ENCODE measurements at places on chromosomes 7 and 10.

GRCh38 chr10:47254611-47255010 lies 45.4 kb upstream of the GDF10 start:
- DNase-seq: no peak

DNA sequence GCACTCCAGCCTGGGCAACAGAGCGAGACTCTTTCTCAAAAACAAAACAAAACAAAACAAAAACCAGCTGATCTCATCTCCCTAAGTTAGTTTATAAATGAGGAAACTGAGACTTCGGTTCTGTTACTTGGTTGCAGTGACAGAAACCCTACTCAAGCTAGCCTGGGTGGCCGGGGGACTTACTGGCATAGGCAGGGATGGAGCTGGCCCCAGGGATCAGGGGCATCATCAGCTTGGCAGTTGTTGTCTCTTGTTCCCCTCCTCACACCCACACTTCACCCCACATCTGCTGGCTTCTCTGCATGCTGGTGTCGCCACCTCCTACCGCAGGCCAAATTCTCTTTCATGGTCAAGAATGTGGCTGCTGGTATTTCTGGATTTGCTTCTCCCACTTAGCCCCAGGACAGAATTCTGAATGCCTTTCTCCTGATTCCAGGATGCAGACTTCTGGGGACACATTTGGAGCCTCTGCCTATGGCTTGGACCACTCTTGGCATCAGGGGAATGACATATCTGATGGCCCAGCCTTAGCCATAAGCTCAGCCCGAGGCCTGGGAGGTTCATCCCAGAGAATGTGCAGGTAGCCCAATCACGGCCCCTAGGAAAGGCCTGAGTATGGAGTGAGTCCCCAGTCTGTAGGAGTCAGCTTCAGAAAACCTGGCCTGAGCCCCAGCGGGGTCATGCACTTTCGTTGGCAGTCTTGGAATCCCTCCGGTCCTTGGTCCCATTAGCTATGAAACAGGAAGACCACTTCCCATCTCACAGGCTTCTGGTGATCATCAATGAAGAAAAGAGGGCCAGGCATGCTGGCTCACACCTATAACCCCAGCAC lies 41.6 kb upstream of the CTBP2 start:
- no peak for DNase-seq

- no peak for DNase-seq
Observed at GRCh38 chr10:94183666-94184264, 179.0 kb downstream of the NOC3L start.

- DNase-seq: no peak
Observed at GRCh38 chr10:131180086-131180485, 131.4 kb downstream of the TCERG1L start.

- DNase-seq: no peak
Observed at GRCh38 chr7:888081-889024, 12.0 kb downstream of the GET4 start.

- no peak for DNase-seq
Observed at GRCh38 chr7:24336461-24336860, 52.5 kb downstream of the NPY start.

DNA sequence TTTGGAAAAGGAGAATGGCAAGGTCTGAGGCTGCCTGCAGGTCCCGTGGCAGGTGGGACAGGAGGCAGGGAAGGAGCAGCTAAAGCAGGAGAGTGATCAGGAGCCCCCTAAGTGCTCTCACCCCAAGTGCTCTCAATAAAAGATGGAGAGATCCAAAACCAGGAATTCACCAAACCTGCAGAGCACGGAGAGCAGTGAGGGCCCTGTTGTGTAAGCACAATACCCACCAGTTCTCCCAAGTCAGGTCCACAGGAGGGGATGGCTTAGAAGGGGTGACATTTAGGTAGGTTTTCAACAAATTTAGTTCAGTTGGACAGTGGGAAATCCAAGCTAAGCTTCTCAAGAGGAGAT lies 40.8 kb downstream of the GNA12 start:
- no peak for DNase-seq

DNA sequence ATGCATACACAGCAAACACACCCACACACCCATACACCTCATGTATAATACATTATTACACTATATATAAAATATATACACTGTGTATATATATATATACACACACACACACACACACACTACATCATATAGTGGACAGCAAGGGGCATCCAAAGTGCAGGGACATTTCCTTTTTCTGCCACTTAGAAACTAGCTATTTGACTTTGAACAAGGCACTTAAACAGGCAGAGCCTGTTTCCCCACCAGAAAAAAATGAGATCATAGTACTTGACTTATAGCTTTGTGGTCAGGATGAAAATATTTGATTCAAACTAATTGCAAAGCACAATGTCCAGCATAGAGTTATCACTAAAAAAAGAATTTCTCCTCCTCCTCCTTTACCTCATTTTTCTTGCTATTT lies 254.3 kb upstream of the NPVF start:
- DNase-seq: no peak

- DNase-seq: no peak
Observed at GRCh38 chr7:95375591-95376257, 20.5 kb downstream of the PON3 start.

DNA sequence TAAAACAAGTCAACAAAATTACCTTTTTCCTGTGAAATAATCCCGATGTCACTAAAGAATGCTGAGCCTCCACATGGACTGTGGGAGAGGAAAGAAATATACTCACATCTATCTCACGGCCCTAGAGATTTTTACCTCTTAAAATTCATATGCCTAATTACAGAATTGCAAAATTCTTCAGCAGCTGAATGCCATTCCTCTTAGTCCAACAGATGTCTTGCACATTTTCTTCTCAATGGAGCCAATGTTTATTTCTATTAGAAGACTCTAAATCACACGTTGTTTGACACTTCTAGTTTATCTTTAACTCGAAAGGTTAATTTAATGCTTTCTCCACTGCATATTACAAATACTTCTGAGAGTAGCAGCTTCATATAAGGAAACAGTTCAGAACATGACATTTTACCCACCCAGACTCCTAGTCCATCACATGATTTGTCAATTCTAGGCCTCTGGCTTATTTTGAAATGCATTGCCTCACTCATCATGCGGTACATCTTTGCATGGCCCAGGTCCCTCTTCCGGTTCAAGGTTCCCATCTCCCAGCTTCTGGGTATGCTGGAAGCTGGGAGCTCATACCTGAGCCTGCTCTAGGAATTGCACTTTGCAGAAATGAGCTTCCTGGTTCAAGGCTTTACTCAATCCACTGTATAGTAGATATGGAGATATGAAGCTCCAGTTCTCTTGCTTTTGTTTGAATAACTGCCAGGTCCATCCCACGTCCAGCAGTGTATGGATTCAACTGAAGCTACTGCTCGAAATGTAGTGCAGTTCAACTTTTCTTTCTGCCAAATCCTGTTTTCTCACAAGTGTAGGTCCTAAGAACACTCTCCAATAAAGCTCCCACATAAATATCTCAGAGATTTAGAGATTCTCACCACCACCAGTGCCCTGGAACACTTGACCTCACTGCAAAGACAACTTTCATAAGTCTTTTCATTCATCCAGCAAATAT lies 306.2 kb downstream of the GPR37 start:
- DNase-seq: no peak

DNA sequence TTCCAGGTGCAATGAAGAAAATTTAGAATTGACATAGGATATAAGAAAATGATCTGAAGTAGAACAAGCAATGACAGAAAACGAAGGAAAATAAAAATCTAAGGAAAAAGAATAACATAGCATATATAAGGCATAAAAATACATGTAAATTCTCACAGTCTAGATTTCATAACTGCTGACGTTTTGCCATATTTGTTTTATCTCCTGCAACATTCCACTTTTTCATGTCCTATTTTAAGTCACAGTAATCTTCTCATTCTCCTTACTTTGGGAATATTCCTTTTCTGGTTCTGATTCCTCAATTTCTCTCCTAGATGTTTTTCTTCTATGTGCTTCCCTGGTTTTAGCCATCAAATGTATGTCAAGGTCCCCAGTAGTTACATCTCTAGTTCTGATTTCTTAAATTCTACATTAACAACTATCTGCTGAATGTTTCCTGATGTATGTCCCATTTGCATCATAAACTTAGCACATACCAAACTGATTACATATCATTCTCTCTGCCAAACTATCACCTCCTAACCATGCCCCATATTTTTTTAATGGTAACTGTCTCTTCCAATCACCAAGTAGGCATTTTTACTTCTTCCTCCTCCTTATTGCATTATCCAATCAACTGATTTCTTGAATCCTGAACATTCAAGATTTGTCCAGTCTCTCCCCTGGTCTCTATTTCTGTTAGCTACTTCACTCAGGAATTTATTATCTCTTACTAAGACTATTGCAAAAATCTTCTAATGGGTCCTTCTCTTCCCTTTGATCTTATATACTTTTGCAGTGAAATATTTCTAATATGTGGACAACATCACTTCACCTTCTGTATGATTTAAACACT lies 171.3 kb downstream of the DNAJC1 start:
- no peak for DNase-seq

GRCh38 chr7:7220821-7221220 lies 38.5 kb downstream of the C1GALT1 start:
- DNase-seq: no peak

GRCh38 chr7:12300415-12300814 lies 89.3 kb downstream of the TMEM106B start:
- DNase-seq: no peak

DNA sequence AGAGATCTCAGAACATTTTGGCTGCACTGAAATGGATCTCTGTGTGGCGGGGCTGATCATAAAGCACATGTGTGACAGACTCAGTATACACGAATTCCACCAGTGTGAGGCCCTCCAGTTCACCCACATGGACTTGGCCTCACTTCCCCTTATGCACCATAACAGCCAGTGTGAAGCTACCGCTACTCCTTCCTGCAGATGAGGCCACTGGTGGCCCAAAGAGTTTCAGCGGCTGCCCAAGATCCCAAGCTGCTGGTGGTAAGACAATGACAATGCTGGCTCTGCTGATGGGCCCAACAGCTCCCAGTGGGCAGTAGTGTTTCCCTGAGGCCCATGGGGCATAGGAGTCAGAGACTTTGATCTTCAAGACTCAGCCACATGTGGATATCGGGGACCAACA lies 21.0 kb upstream of the C10orf71 start:
- no peak for DNase-seq

GRCh38 chr7:24158975-24159374 lies 125.0 kb upstream of the NPY start:
- DNase-seq: no peak

DNA sequence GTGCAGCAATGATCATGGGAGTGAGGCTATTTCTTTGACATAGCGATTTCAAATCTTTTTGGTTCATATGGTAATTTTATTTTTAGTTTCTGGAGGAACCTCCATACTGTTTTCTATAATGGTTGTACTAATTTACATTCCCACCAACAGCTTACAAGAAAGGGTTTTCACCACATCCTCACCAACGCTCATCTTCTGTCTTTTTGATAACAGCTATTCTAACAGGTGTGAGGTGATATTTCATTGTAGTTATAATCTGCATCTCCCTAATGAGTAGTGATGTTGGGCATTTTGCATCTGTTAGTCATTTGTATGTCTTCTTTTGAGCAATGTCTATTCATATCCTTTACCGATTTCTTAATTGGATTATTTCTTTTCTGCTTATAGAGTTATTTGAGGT lies 75.0 kb upstream of the FHIP2A start:
- no peak for DNase-seq

- no peak for DNase-seq
Observed at GRCh38 chr10:26384600-26384999, 53.5 kb upstream of the APBB1IP start.

Data from activated naive CD4-positive, alpha-beta T cell (primary cell).